ENCODE measurements at places on chromosomes 5 and 9. TPM values are rescaled to one million over a fixed set of nuclear protein-coding genes. Genes with fewer than 3 reads are reported as not detected.

DNA sequence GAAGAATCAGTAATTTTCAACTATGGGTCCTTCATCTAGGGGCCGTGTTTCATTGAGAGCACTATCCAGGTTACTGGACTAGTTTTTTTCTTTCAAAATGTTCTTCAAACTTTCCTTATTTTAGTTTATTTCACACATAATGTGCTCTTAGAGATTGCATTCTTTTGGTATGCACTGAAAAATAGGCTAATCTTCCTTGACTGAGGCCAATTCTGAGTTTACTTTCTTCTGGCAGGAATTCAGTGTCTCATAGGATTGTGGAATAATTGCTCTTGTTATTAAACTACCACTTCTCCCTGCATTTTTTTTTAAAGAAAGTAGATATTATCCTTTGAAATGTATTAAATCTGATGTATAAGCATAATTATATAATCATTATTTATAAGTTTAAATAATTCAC is 624.5 kb downstream of the RAB3C start:
- DNase-seq = no peak

Gene SARDH
- 0.49 TPM for total RNA-seq

GRCh38 chr9:77455312-77455927 is 192.7 kb downstream of the GNA14 start:
- DNase-seq = no peak

DNA sequence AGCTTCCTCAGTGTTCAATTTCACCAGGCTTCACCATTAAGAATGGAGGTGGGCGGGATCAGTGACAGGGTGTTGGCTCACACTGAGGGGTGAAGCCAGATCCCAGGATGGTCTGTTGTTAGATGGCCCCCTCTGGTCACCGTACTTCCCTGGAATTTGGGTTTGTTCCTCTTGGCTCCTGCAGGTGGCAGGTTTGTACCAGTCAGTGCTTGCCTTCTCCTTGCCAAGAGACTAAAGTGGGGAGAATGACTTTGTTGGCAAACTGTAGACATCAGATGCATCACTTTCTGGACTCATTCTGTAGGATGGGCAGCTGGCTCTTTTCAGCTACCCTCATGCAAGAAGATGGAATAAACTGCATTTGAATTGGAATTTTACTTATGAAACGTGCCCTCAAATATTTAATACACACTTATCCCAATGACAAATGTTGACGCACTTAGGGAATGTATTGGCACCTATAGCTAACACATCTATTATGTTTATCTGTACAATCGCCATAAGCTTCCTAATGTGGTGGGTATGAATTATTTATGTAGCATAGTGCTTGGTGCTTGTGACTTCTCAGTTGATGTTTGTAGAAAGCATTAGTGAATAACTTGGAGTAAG is 31.4 kb upstream of the ANKRD55 start:
- no peak for DNase-seq

Gene FOXD4L4
- not detected for total RNA-seq

Gene CDX1
- not detected for total RNA-seq

GRCh38 chr9:137222190-137223077 is at the start of gene RNF208:
RNF208 (minus strand) TSS chr9:137222240; CDS start chr9:137221212, 1,028 bp downstream.
- no peak for DNase-seq

Gene OR1J2
- 0.68 TPM for total RNA-seq

- DNase-seq = no peak
These were observed 80.9 kb upstream of the ISL1 start for GRCh38 chr5:51302343-51302742.

GRCh38 chr9:125601961-125602360 is 105.0 kb downstream of the MAPKAP1 start:
- DNase-seq = no peak

- DNase-seq = no peak
These were observed 4.6 kb downstream of the ZNF367 start for GRCh38 chr9:96413302-96414221.

DNA sequence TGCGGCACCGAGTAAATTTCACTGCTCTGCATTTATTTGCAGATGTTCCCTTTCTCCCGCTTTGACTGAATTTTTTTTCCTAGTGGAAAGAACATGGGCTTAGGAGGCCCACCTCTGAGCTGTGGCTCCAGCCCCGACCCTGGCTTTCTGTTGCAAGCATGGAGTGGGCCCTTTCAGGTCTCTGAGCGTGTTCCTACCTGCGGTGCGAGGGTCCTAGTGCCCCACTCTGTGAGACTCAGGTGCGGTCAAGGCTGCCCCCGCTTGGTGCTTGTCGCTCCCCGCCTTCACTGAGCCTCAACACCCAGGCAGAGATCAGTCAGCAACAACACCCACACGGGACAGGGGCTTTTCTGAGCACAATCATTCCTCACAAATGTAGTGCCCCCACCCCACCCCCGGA is 32.0 kb downstream of the SLC6A3 start:
- no peak for DNase-seq

Gene RMRP
- 4,377 TPM for total RNA-seq

DNA sequence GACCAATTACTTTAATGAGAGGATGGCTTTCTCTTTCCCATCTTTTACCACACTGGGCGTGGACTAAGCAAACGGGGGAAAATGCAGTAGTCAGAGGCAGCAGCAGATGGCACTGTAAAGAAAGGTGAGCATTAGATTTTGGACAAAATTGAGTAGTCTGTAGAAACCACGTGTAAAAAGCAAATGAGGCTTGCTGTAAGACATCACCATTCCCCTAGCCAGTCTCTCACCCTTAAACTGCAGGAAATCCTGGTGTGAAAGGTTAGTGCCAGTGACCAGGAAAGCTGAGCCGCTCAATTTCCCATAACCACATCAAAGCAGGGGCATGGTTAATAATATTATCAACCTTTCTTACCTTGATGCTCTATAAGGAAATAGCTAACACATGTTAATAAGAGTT is 31.8 kb downstream of the SPATA31C2 start:
- no peak for DNase-seq

- no peak for DNase-seq
These were observed 56.5 kb upstream of the JADE2 start for GRCh38 chr5:134468921-134469400.

DNA sequence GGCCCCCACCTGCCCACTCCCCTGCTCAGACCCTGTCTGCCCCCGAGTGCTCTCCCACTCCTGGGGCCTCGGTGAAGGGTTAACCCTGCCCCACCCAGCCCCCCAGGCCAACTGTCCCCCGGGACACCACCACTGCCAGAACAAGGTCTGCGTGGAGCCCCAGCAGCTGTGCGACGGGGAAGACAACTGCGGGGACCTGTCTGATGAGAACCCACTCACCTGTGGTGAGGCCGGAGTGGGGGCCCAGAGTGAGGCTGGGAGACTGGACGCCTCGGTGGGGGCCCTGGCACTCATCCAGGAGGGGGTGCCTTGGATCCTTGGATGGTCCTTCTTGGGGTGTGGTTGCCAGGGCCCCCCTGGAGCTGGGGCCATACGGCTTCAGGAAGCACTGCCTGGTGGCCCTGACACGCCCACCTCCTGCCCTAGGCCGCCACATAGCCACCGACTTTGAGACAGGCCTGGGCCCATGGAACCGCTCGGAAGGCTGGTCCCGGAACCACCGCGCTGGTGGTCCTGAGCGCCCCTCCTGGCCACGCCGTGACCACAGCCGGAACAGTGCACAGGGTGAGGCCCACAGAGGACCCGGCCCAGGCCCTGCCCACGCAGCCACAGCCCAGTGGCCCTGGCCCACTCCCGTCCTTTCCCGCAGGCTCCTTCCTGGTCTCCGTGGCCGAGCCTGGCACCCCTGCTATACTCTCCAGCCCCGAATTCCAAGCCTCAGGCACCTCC is 2.1 kb downstream of the MAMDC4 start:
- peak; percentile 67 for DNase-seq

Gene HMCN2
- total RNA-seq = 106 TPM

DNA sequence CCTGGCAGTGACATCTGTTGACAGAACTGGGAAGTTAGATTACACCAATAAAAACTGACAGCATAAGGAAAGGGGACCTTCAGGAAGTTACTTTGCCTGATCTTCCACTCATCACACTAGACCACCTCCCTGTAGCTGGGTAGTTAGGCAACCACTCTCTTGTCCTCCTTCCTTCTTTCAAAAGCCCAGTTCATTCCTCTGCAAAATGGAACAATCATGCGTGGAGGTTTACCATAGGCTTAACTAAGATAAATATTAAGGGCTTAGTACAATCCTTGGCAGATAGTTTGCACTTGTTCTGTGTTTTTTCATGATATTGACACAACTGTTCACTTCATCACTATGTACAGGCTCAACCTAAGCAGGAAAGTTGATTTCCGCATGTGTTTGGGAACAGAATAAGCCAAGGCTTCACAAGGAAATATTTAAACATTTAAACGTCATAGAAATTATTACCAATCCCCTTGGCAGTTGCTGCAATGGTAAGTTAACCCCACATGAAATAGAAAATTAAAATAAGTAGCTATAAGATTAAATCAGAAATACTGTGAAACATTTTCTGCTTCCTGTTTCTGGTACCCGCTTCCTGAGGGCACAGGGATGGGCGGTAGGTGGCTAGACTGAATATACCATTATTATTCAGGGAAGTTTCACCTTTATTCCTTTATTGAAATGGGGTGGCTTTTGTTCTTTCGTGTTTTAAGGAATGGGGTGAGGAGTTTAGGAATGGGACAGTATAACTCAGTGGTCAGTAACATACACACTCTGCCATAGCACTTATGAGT is 9.9 kb upstream of the PTGER4 start:
- DNase-seq = no peak

Gene PCDHB8
- 0.82 TPM for total RNA-seq

- DNase-seq = no peak
These were observed 101.8 kb downstream of the FGF18 start for GRCh38 chr5:171521219-171521633.

Gene LHX3
- not detected for total RNA-seq

GRCh38 chr5:14552017-14552416 is 29.6 kb upstream of the OTULINL start:
- no peak for DNase-seq

DNA sequence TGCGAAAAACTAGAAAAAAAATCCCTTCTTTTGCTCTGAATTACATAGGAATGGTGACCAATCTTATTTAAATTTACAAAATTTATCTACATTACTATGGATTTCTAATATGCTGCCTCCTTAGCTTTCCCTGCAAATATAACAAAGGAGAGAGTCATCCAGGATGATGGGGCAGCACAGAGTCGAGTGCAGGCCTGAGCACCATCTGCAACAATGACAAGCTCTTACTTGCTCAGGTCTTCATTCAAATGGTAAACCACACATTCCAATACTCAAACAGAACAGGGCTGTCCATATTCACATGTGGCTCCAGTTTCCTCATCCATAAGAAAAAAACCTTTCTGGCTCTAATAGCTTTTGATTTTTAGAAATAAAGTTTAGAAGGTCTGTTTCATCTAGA is 33.5 kb upstream of the ZNF354B start:
- no peak for DNase-seq

DNA sequence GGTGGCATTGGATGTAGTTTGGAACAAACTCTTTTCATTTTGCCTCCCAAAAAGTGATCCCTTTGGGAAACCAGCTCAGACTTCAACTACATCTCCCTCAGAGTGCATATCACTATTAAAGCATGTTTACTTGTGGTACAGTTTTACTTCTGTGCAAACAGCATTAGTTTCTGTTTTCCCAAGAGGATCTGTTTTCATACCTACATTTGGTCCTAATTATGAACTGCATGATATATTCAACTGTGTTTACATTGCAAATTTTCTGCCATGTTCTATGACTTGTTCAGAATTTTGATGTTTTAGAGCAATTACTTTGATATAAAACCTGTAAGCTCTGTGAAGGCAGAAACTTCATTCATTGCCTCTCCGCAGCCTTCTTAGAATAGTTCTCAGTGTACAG is 681.5 kb upstream of the ACO1 start:
- DNase-seq = no peak

Gene EMB
- 13.2 TPM for total RNA-seq

Gene FCN2
- total RNA-seq = not detected

- peak; percentile 96 for DNase-seq
These were observed 3.1 kb downstream of the IER5L start for GRCh38 chr9:129174724-129175514.

DNA sequence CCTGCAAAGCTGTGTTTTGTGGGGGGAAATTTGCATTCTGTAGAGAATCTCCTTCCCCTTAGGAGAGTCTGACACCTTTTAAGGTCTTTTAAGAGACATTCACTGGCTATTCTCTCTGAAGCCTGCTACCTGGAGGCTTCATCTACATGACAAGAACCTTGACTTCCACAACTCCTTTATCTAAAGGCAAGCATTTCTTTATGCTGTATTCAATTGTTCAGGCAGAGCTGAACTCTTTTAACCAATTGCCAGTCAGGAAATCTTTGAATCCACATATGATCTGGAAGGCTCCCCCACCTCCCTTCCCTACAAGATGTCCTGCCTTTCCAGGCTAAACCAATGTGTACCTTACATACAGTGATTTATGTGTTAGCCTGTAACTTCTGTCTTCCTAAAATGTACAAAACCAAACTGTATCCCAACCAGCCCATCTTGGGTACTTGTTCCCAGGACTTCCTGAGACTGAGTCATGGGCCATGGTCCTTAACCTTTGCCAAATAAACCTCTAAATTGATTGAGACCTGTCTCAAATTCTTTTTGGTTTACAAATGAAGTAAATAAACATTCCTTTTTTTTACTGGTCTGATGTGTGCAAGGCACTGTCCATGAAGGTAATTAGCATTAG is 9.9 kb downstream of the C9orf85 start:
- no peak for DNase-seq

Gene C5orf22
- 17.5 TPM for total RNA-seq

GRCh38 chr5:176633598-176633997 is 3.1 kb downstream of the EIF4E1B start:
- no peak for DNase-seq

All from sigmoid colon (tissue), 7 donors.